Renal cortex interstitium (tissue), 15 donors: ENCODE measurements at places on chromosomes 11 and 22. TPM values are rescaled to one million over a fixed set of nuclear protein-coding genes. Genes with fewer than 3 reads are reported as not detected.

The DDI1 gene
- polyA plus RNA-seq, result not detected

The OR5B21 gene
- polyA plus RNA-seq, result not detected

The ANKK1 gene
- polyA plus RNA-seq, result 0.20 TPM

The XRCC6 gene
- polyA plus RNA-seq, result 389 TPM

The TRIM51 gene
- polyA plus RNA-seq, result not detected

The MRGPRX4 gene
- not detected for polyA plus RNA-seq

The MYRF gene
- polyA plus RNA-seq, result 23.4 TPM

The RIMBP3C gene
- 0.30 TPM for polyA plus RNA-seq

DNA sequence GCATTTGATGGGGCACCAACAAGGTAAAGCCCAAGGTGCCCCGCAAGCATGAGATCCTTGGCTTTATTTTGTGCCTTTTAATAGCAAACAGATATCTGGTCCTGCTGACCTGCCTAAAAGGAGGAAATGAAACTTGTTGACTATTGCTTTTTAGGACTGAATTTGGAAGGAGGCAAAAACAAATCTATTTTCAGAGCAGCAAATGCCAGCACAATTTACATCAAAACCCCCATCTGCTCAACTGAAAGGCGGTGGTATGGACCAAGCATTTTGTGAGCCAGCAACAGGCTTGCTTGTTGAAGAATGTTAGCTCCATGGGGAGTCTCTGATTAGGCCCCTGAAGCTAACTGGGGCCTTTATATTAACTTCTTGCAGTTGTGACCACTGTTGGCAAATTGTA, 192.6 kb upstream of the E2F8 start:
- DNase-seq, result no peak

DNA sequence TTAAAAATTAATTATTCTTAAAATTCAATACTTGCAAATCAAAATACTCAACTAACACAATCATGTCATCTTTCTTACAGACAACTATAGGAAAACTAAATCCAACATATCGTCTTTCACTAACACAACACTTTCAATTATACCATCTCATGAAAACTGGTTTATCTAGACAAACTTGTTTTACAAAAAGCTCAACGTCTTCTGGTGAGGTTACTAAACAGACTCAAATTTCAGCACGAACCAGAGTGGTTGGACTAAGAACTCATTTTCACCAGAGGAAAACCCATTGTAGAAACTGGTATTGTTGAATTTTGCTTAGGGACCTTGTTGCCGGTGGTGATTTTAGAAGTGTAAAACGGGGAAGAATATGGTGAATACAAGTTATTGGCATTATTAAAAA, 52.2 kb downstream of the NUP98 start:
- peak; percentile 3 for DNase-seq

DNA sequence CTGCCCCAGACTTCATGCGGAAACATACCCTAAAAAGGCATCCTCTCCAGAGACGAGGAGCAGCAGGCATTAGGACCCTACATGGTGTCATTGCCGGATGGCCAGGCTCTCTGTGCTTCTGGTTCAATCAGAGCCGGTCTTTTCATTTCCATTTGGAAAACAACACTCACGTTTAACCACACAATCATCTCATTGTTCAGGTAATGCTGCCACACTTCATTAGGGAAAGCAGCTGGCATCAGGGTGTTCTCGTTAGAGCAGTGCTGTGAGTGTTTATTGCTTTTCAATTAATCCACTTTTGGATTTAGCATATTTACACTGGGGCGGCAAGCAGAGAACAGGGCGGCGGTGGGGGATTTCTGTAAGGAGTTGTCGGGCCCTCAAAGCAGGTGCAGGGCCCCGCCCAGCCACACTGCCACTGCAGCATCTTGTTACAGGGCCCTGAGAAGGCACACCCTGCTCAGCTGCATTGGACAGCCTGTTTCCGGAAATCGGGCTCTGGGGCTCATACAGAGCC, 338.6 kb downstream of the SHANK2 start:
- DNase-seq, result no peak

DNA sequence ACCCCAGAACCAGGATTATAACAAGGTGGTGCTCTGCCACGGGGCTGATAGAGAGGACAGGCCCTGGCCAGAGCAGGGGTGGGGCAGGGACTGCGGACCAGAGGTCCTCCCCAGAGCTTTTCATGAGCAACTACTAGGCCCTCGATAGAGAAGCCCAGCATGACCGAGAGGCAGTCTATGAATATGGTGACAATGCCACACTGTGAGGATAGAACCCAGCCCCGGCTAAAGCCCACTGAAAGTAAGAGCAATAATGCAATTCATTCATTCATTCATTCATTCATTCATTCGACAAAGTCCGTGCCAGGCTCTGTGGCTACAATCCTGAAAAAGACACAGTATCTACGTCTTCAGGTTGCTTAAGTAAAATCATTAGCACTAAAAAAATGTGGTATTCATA, 35.6 kb upstream of the CD5 start:
- no peak for DNase-seq

DNA sequence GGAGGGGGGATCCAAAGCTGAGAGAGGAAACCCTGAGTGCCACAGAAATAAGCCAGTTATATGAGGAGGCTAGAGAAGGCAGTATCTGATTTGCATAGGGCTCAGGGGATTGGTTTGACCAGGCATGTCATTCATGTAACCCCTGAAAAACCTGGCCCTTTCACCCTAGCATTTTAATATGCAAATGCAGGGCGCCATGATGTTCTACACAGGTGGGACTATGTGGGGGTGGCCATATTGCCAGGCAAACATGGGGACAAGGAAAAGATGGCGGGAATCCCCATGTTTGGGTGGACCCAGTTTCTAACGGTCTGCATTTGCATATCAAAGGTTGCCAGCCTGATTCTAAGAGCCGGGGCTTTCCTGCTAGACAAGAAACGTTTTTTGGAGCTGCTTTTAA, 27.2 kb downstream of the CSF2RB start:
- no peak for DNase-seq

DNA sequence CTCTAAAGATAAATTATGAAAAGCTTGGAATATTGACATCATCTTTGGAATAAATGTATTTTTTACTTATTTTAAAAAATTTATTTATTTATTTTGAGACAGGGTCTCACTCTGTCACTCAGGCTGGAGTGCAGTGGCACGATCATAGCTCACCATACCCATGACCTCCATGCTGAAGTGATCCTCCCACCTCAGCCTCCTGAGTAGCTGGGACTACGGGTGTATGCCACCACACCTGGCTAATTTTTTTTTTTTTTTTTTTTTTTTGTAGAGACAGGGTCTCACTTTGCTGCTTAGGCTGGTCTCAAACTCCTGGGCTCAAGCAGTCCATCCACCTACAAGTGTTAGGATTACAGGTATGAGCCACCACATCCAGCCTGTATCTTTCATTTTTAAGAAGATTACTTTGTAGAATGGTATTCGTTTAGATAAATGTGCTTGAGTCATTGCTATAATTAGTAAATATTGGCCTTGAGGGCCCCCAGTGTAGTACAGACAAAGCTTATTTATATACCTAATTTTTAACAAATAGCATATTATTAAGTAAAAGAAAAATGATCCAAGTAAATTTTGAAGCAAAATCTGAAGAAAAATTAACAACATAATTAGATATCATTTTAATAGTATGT, 8.5 kb downstream of the SWAP70 start:
- DNase-seq, result no peak

DNA sequence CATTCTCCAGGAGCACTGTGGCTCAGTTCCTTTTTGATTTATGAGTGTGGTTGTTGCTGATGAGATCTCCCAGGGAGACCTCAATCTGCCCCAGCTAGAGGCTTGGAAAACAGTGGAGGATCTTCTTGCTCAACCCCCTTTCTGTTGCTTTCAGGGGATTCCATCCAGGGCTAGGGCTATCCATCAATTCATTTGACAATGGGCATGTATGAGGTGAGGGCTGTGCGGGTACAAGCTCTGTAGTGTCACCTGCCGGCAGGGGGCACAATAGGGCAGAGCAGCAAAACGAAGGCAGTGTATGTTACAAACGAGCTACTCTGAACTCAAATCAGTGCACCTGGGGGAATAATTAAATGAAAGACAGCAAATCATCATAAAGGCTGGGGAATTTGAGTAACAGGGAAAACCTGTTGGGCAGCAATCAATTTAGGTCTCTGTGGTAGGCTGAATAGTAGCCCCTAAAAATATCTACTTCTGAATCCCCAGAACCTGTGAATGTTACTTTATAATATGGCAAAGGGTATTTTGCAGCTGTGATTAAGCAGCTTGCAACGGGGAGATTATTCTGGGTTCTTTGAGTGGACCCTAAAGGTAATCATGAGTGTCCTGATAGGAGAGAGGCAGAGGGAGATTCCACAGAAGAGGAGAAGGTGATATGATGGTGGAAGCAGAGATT, 170.3 kb upstream of the ZBED5 start:
- no peak for DNase-seq

GRCh38 chr11:82899957-82900276, 313 bp downstream of the PRCP start:
- no peak for DNase-seq

GRCh38 chr11:22920939-22921565, 60.8 kb upstream of the CCDC179 start:
- DNase-seq, result no peak

- no peak for DNase-seq
These were observed 22.3 kb downstream of the SHANK3 start for GRCh38 chr22:50694766-50695420.

DNA sequence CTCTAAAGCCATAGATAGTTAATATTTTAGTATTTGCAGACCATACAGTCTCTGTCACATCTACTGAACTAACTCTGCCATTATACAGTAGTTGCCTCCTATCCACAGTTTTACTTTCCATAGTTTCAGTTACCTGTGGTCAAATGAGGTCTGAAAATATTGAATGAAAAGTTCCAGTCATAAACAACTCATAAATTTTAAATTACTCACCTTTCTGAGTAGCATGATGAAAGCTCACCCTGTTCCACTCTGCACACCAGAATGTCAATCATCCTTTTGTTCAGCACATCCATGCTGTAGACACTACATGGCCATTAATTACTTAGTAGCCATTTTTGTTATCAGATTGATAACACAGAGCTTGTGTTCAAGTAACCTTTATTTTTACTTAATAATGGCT, 51.7 kb upstream of the ME3 start:
- DNase-seq, result no peak

GRCh38 chr11:120525261-120526171, 14.0 kb downstream of the GRIK4 start:
- DNase-seq, result no peak

DNA sequence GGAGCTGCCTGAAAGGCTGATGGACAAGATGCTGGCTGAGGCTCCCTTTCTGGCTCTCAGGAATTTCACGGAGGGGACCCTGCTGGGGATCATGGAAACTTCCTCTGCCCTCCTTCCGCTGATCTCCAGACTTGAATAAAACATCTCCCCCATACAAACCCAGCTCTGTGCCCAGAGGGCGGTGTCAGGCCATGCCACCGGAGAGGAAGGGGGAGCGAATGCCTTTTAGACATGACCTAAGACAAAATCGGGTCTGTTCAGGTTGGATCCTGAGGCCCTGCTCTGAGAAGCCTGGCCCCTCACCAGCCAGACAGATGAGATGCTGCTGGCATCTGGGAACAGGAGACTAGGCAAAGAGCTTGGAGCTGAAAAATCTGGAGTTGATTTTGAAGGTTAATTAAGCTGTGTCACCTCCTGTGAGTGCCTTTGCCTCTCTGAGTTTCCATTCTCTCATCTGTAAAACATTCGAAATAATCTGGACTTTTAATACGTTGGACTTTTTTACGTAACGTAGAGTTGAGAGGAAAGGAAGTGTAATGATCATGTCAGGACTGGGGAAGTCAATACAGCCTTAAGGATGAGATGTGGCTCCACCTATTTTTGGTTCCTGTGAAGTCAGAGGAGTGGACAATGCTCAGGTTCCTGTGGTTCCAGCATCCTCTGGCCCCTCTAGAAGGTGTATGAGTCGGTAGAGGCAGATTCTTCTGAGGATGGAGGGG, 163.6 kb downstream of the ST3GAL4 start:
- DNase-seq, result no peak

DNA sequence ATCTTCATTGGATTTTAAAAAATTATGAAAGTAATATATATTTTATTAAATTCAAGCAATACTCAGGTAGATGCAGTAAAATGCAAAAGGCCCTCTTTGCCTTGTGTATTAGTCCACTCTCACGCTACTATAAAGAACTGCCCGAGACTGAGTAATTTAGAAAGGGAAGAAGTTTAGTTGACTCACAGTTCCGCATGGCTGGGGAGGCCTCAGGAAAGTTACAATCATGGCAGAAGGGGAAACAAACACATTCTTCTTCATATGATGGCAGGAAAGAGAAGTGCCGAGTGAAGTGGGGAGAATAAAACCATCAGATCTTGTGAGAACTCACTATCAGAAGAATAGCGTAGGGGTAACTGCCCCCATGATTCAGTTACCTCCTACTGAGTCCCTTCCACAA, 130.8 kb downstream of the HIPK3 start:
- DNase-seq, result no peak

- no peak for DNase-seq
These were observed 21.8 kb downstream of the NUMA1 start for GRCh38 chr11:72058416-72059034.

DNA sequence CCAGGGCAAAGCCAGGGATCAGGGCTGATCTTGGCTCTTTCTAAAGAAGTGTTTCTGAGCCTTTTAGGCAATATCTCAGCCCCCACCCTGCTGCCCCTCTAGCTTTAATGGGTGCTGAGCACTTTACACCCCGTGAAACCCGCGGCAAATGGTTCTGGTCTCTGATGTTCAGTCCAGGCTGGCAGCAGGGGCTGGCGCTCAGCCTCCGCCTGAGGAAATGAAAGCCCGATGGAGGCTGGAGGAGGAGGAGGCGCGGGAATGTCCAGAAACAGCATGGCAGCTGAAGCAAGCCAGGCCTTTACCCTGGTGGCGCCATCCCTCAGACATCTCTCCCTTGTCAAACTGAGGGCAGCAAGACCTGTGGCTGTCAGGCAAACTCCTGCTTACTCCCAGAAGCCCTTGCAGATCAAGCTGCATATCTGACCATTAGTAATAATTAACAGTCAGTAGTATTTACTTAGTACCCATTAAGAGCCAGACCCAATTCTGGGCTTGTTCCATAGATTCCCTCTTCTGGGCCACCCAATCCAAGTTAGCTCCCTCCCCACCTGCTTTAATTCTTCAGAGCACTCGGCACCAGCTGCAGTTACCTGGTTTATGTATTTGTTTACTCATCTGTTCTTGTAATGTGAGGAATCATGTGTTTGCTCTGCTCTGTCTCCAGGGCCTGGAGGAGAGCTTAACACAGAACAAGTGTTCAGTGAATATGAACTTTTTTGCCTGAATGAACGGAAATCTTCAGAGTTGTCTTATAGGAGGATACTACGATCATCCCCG, 15.0 kb upstream of the ALX4 start:
- DNase-seq, result no peak

- no peak for DNase-seq
These were observed 62.6 kb downstream of the FLRT1 start for GRCh38 chr11:64098318-64098831.

GRCh38 chr11:10844356-10844755, 13.5 kb downstream of the ZBED5 start:
- no peak for DNase-seq

- DNase-seq, result no peak
These were observed 6.4 kb upstream of the MFRP start for GRCh38 chr11:119352857-119353260.
